ENCODE measurements at places on chromosomes 6 and 20. TPM values are rescaled to one million over a fixed set of nuclear protein-coding genes. Genes with fewer than 3 reads are reported as not detected.

TNFRSF6B gene
- total RNA-seq: not detected

C20orf141 gene
- total RNA-seq: not detected

NMBR gene
- total RNA-seq: not detected

TRIM15 gene
- 0.41 TPM for total RNA-seq

LYRM2 gene
- total RNA-seq: 30.0 TPM

AHI1 gene
- 201 TPM for total RNA-seq

TGM2 gene
- total RNA-seq: not detected

DNA sequence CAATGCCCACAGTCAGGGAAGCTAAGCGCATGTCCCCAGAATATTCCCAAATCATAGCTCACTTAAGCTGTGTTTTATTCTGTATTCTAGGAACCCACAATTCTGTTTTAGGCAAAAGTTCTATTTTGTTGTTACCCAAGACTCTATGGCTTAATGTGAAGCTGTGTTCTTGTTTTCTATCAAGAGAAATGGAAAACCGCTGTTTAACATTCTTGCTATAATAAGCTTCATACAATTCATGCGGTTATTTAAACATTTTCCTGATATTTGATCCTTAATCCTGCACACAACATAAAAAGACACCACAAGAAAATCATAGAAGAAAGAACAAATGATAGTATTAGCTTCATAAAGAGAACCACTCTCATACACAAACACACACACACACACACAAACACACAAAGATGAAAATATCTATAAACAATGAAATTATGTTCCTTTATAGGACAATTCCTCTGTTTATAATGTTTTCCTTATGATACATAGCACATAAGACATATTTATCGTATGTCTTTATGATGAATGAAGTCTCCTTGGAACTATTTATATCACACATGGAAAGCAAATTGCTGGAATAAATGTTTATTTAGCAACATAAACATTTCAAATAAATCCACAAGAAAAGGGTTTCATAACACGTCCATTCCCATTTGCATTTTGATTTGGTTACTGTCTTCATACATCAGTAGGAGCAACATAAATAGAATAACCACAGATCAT is 16.4 kb upstream of the COL21A1 start:
- no peak overlapping the region for H3K27ac ChIP-seq
- no peak for DNase-seq
- H3K4me3 ChIP-seq: no peak overlapping the region
- no peaks in the 10 kb centered on the region for H3K36me3 ChIP-seq
- H3K27me3 ChIP-seq: no peaks in the 10 kb centered on the region
- H3K4me1 ChIP-seq: no peaks in the 10 kb centered on the region

DNA sequence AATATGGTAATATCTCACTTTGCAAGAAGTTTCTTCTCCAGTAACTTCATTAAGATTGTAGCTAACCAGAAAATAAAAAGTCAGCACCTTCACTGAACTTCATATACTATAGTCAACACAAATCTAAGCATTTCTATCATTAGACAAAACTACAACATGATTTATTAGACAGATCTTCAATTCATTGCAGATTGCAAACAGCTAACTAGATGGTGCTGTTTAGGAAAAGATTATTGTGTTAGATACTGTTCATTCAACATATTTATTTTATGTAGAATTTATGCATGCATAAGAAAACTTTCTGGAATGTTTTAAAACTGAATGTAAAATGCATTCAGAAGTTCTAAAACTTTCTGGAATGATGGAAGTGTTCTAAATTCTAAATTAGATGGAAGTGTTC is 442.1 kb downstream of the HTR1B start:
- DNase-seq: no peak
- no peak overlapping the region for H3K4me3 ChIP-seq
- H3K36me3 ChIP-seq: no peaks in the 10 kb centered on the region
- no peaks in the 10 kb centered on the region for H3K27me3 ChIP-seq
- H3K27ac ChIP-seq: no peak overlapping the region
- no peaks in the 10 kb centered on the region for H3K4me1 ChIP-seq

DNA sequence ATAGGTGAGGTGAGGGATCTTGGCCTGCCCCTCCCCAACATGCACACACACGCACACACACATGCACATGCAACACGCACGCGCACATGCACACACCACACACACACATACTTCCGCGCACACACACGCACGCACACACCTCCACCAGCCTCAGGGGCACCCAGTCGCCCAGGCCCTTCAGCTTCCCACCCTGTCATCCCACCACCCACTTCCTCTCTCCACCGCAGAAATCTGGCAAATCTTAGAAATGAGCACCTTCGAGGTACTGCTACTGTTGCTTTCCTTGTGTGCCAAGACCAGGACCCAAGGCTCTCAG is 1.2 kb downstream of the SPDEF start:
- no peak for DNase-seq
- peaks cover 7% of the 10 kb centered on the region for H3K4me1 ChIP-seq
- H3K27me3 ChIP-seq: no peaks in the 10 kb centered on the region
- no peak overlapping the region for H3K4me3 ChIP-seq

DNA sequence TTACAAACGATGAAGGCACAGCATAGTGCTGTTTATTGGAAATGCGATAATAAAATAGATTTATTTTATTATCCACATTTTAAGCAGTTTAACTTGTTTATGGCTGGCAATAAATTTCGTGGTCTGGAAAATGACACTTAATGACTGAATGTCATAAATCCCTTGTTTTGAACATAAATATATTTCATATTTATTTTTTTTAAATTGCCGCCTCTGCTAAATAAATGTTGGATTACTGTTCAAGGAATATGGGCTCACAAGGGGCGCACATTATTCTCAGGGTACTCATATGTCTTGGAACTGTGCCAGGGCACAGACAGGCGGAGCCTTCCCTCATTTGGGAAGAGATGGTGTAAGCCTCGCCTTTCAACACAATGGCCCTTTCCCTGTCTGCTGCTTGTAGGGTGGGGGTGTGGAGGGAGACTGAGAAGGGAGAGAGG is 134.3 kb downstream of the PXDC1 start:
- no peak overlapping the region for H3K27ac ChIP-seq
- H3K36me3 ChIP-seq: no peaks in the 10 kb centered on the region
- H3K4me3 ChIP-seq: no peak overlapping the region
- peaks cover 1% of the 10 kb centered on the region for H3K27me3 ChIP-seq

GRCh38 chr6:44432227-44432626 is 44.7 kb downstream of the CDC5L start:
- no peak for DNase-seq
- peaks cover 2% of the 10 kb centered on the region for H3K4me1 ChIP-seq
- H3K27me3 ChIP-seq: no peaks in the 10 kb centered on the region
- H3K36me3 ChIP-seq: peaks cover 57% of the 10 kb centered on the region

GRCh38 chr6:169589293-169589692 is 112.5 kb downstream of the WDR27 start:
- no peak for DNase-seq
- no peak overlapping the region for H3K4me3 ChIP-seq
- H3K27me3 ChIP-seq: peaks cover 3% of the 10 kb centered on the region

DNA sequence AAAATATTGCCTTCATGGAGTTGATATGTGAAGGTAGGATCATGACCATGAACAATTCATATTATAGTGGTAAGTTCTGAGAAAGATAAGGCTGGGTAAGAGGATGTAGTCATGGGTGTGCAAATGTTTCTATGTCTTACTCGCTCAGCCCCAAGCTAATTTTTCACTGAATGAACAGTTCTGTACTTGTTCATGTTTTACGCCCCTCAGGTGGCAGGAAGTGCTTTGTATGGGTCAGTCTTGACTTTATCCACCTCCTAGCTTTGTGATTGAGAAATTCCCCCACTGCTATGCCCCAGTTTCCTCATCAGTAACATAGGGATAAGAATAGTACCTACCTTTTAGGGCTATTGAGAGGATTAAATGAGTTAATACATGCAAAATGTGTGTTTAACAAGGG is 148.2 kb upstream of the KCNG1 start:
- H3K36me3 ChIP-seq: no peaks in the 10 kb centered on the region
- H3K27me3 ChIP-seq: peaks cover 5% of the 10 kb centered on the region
- no peak overlapping the region for H3K27ac ChIP-seq
- DNase-seq: no peak
- H3K4me3 ChIP-seq: no peak overlapping the region

DNA sequence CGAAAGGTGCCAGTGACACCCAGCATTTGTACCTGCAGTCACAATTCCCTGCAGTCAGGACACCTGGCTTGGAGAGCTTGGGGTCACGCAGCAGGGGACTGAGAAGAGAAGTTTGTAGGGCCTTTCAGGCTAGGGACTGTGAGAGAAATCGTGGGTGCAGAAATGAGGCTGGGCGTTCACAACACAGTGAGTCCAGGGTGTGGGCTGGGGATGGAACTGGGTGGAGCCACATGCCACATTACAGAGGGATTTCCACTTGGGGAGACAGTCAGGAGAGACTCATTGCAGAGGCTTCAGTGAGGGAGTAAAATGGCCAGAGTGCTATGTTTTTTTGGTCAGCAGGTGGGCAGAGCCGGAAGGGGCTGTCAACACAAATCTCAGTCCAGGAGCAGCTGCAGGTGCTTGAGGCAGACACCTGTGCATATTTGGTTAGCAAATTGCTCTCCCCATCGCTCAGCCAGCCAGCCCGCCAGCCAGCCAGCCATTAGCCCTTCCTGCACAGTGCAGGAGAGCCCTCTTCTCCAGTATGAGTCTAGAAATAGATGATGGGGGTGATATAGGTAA is 7.4 kb downstream of the ITPR3 start:
- H3K4me3 ChIP-seq: no peak overlapping the region
- no peak for DNase-seq
- no peak overlapping the region for H3K27ac ChIP-seq

GRCh38 chr6:111339294-111339693 is 143.7 kb downstream of the REV3L start:
- peaks cover 45% of the 10 kb centered on the region for H3K36me3 ChIP-seq
- H3K4me1 ChIP-seq: peaks cover 20% of the 10 kb centered on the region
- DNase-seq: no peak
- peak overlapping the region; percentile 1 for H3K27ac ChIP-seq
- H3K4me3 ChIP-seq: no peak overlapping the region
- no peaks in the 10 kb centered on the region for H3K27me3 ChIP-seq

DNA sequence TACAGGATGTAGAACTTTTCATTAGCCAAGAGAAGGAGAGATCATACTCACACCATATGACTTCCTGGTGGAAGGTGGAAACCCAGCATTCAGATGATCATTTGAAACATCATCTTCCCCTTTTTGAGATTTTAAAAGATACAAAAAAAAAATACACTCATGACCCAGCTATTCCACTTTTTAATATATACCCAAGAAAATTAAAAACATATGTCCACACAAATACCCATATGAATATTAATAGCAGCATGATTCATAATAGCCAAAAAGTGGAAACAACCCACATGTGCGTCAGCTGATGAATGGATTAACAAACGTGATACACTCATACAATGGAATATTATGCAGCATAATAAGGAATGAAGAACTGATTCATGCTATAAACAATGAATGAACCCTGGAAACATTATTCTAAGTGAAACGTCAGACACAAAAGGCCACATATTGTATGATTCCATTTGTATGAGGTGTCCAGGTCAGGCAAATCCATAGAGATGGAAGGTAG is 130.0 kb upstream of the SGK1 start:
- no peaks in the 10 kb centered on the region for H3K36me3 ChIP-seq
- H3K4me1 ChIP-seq: peaks cover 17% of the 10 kb centered on the region
- no peaks in the 10 kb centered on the region for H3K27me3 ChIP-seq
- no peak overlapping the region for H3K4me3 ChIP-seq

DNA sequence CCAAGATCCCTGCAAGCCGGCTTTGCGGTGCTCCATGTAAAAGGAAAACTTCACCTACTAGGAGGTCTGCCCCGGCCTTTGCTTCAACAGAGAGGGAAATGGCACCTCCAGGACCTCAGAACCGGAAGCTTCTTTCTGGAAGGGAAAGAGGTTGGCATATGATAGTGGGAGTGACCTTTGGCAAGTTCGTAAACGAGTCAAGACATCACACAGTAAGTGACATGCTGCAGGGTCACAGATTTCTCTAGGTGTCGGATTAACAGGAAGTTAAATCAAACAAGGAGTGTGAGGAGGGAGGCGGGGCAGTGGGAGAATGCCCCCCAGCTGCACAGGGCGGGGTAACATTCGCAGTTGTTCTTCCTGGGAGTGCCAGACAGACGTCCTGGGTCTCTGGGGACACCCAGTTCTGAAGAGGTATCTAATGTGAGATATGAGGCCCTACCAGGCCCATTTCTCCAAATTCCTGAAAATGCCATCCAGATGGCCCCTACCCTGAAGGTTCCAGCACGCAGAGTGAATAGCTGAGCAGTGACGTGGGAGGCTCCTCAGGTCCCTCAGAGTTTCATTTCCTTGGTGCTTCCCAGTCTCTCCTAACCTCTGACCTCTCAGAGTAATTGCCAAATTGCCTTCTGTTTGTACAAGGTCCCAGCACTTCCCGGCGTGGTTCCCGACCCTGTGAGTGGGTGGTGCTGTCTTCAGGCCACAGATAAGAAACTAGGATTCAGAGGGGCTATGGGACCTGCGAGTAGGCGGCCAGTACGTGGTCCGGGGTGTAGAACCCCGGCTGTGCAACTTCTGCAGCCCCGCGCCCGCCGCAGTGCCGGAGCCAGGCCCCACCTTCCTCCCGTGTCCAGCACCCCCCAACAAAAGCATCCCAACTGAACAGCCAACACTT is 1.9 kb downstream of the RRBP1 start:
- H3K4me3 ChIP-seq: peak overlapping the region; percentile 80
- peaks cover 41% of the 10 kb centered on the region for H3K36me3 ChIP-seq
- H3K4me1 ChIP-seq: peaks cover 32% of the 10 kb centered on the region

GRCh38 chr20:44394702-44395460 is 39.4 kb downstream of the HNF4A start:
- no peak for DNase-seq
- H3K4me1 ChIP-seq: no peaks in the 10 kb centered on the region
- no peak overlapping the region for H3K27ac ChIP-seq
- no peaks in the 10 kb centered on the region for H3K36me3 ChIP-seq
- no peak overlapping the region for H3K4me3 ChIP-seq
